Activated CD4-positive, alpha-beta T cell treated with anti-CD3 and anti-CD28 coated beads for 1 hour (primary cell): ENCODE measurements at places on chromosomes 5 and 9.

- DNase-seq, result no peak
Observed at GRCh38 chr5:2738700-2739359, 12.6 kb downstream of the IRX2 start.

GRCh38 chr5:60633341-60633740 is 66.6 kb downstream of the DEPDC1B start:
- DNase-seq, result no peak

DNA sequence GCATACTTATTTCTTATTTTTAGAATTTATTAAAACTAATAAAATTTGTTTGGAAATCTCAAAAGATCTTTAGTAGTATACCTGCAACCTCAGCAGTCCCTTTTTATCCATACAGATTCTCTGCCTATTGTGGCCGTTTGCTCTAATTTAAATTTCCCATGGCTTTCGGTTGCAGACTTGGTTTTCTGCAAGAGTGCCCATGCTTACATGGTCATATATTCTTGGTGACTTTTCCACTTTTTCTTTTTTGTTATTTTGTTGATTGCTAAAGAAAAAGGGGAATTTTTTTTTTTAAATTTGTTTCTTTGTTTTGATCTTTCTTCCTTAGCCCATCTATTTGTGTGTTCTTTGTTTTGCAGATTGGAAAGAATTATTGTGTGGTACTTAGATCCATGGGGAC is 20.6 kb downstream of the ZCCHC7 start:
- no peak for DNase-seq

DNA sequence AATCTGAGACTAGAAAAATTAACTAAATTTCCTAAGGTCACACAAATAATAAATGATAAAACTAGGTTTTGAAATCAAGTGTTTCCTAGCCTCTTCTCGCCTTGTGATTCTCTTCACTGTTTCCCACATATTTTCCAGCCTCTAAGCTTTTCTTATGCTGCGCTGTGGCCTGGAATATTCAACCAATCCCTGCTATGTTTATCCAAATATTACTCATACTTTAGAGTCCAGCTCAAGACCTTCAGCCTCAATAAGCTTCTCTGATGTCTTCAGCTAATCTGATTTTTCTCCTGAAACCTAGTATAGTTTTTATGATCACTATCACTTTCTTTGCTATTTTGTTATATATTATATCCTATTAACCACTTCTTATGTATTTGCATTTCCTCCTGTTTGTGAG is 303.1 kb upstream of the CDH6 start:
- DNase-seq, result no peak

- peak; percentile 86 for DNase-seq
Observed at GRCh38 chr5:129094087-129094923, at the start of gene ISOC1. ISOC1 (plus strand) TSS chr5:129094749; CDS start chr5:129094767, 18 bp downstream.

- no peak for DNase-seq
Observed at GRCh38 chr9:6925836-6926235, 168.1 kb downstream of the KDM4C start.

- no peak for DNase-seq
Observed at GRCh38 chr9:16252616-16253015, 617.9 kb downstream of the BNC2 start.

- no peak for DNase-seq
Observed at GRCh38 chr9:132846109-132846917, 31.8 kb downstream of the AK8 start.

- no peak for DNase-seq
Observed at GRCh38 chr9:20028849-20029231, 240.0 kb upstream of the SLC24A2 start.

- DNase-seq, result no peak
Observed at GRCh38 chr5:140312791-140313189, 9.9 kb upstream of the PFDN1 start.

GRCh38 chr9:22383718-22384117 is 62.9 kb upstream of the DMRTA1 start:
- DNase-seq, result no peak

DNA sequence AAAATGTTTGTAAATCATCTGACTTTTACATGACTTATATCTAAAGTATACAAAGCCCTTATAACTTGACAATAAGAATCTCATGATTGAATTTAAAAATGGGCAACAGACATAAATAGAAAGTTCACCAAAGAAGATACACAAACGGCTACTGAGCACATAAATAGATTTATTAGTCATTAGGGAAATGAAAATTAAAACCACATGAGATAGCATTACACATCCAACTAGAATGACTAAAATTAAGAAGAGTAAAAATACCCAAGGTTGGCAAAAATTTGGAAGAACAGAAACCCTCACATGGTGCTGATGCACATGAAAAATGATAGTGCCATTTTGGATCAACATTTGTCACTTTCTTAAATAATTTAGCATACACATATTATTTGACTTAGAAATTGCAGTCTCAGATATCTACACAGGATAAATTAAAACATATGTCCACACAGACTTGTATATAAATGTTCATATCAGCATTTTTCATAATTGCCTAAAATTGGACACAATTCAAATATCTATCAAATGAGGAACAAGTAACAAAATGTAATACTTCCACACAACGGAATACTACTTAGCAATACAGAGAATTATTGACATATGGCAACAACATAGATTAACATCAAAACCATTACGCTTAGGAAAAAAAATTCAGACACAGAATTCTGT is 359.1 kb upstream of the DAB2 start:
- no peak for DNase-seq

GRCh38 chr5:92713335-92713743 is 867.7 kb downstream of the NR2F1-AS1 start:
- no peak for DNase-seq

GRCh38 chr9:21428235-21428634 is 12.0 kb upstream of the IFNA1 start:
- no peak for DNase-seq

DNA sequence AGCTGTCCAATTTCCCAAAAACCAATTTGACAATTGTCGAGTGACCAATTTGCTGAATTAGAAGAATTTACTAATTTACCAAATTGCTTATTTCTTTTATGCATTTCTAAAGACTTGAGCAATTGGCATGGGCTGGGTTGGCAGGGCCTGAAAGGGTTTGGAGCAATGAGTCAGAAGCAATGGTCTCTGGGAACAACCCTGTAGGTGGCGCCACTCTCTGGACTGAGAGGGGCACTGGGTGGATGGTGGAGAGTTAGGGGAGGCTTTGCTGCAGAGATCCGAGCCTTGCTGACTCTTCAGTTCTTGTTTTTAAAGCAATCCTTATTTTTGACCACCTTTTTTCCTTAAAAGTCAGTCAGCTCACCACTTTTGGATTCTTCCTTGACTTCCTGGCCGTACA is 71.5 kb upstream of the RPS23 start:
- no peak for DNase-seq

DNA sequence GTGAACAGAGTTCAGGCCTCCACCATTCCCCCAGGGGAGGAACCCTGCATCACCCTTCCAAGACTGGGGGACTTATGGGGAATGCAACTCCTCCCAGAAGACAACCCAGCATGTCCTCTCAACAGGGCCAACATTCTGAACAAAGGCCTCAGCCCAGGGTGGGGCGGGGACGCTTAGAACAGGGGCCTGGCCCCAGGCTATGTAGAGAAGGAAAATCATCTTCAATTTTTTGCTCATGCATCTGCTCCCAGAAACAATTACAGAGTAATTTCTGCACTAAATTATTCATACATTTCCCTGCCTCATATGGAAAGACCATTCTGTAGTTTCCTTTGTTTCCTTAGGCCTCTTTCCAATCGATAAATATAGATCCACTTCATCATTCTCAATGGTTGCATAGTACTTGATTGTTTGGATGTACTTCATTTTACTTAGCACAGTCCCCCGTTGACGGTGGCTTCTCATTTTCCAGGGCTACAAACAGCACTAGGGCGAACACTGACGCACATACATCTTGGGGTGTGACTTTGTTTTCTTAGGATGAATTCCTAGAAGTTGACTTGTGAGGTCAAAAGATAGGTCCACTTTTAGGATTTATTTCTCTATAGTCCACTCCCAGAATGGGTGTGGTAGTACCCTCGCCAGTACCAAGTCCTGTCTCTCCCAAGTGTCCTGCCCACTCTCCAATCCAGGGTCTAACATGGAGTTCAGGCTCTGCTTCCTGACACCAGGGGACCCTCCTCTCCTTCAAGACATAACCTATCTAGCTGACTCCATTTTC is 27.2 kb upstream of the SMU1 start:
- no peak for DNase-seq

DNA sequence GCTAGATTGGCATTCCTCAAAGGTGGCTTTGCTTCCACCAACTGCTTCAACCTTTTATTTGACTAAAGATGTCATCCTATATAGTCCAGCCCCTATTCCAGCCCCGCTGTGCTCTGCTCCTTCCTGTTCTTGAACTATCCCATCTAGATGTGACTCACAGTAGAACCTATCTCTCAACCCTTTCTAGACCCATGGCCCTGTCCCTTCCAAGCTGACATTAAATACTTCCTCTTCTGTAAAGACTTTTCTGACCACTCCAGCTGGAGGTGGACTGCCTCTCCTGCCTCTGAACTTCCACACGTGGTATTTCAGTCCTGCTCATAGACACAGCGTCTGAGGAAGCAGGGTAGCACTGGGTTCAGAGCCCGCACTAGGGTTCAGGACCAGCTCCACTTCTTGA is 32.4 kb downstream of the OSTF1 start:
- DNase-seq, result no peak

DNA sequence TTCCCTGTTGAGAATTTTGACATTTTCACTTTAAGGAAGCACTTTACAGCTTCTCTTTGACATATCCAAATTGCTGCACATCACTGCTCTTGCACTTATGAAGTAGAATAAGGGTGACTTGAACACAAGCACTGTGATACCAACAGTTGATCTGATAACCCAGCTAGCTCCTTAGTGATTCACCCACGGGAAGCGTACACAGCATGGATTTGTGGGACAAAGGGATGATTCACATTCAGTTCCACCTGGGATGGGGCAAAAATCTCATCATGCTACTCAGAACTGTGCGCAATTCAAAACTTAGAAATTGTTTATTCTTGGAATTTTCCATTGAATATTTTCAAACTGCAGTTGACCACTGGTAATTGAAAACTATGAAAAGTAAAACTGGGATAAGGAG is 1565.5 kb upstream of the CDH9 start:
- no peak for DNase-seq

DNA sequence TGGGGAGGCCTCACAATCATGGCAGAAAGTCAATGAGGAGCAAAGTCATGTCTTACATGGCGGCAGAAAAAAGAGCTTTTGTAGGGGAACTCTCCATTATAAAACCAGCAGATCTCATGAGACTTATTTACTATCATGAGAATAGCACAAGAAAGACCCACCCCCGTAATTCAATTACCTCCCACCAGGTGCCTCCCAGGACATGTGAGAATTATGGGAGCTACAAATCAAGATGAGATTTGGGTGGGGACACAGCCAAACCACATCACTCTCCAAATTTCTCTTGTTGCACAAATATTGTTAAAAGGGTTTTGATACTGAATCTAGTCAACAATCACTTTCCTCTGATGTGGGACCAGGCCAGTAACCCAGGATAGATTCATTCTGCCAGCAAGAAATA is 1176.1 kb downstream of the CDH9 start:
- no peak for DNase-seq

DNA sequence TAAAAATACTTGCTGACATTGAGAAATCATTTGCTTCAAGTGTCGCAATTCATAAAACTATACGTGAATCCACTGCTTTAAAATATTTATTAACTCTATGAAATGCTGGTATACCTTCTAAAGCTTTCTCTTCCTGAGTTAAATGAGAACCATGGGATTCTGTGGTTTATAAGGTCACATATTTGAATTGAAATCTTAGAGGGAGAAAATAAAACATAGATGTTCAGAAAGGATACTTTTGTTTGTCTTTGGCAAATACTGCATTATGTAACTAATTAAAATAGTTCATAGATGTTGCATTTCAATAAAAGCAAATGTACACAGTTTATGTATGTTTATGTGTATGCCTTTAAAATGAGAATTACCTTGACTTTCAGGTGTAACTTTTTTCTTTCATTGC is 250.1 kb downstream of the FAM170A start:
- no peak for DNase-seq

GRCh38 chr9:93906195-93906880 is 48.8 kb downstream of the BARX1 start:
- DNase-seq, result no peak

- DNase-seq, result no peak
Observed at GRCh38 chr9:27151693-27152404, 42.8 kb downstream of the TEK start.

- no peak for DNase-seq
Observed at GRCh38 chr5:6461793-6462650, 13.4 kb downstream of the UBE2QL1 start.

DNA sequence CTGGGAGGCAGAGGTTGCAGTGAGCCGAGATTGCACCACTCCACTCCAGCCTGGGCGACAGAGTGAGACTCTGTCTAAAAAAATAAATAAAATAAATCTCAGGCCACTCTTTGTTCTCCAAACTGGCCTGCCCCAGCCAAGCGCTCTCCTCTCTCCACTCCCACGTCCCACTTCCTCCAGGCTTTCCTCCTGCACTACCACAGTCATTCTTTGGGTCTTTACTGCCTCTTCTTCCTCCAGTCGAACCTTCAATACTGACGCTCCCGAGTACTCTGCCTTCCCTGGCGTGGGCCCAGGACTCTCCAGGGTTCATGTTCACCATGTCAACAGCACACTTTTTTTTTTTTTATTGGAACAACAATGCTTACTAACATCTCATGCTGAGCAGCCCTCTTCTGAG is 23.9 kb downstream of the RNF130 start:
- DNase-seq, result no peak

GRCh38 chr9:87002517-87002916 is 55.2 kb upstream of the GAS1 start:
- no peak for DNase-seq

DNA sequence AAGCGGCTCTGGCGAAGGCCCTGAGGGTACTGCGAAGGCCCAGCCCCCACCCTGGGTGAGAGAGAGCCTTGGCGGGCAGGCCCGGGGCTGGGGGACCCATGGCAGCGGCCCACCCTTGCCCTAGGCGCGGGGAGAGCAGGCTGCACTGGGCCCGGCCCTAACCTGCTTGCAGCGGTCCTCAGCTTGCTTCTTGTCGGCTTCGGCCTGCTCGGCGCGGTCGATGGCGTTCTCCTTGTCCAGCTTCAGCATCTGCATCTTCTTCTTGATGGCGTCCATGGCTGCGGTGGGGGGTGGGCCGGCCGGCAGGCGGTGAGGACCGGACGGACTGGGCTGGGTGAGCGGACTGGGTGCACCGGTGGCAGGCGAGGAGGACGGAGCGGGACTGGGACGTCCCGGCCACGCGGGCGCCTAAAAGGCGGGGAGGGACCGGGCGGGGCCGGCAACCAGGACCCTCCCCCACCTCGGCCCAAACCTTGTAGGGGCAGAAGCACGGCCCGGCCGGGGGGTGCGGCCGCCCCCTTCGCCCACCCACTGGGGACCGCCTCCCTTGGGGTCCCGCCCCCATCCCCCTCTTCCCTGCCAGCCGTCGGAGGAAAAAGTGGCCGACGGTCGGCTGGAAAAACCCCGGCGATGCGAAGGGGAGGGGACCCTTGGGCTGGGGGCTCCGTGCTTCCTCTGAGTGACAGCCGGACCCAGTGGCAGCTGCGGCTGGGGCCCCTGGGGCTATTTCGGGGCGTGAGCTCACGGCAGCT is at the start of gene TPM2:
Gene TPM2, minus strand, starts transcription at position 384 of the 752 bp plus-strand sequence. Its CDS starts 108 bp downstream, at position 276.
- no peak for DNase-seq
